Common myeloid progenitor, CD34-positive (primary cell): ENCODE measurements at places on chromosomes 1 and 21.
A peak's percentile ranks its signal among the peaks of the same experiment; 100 is the strongest.

- peak; percentile 61 for DNase-seq
Observed at GRCh38 chr1:204828352-204828850, 42.3 kb upstream of the NFASC start.

- DNase-seq: no peak
Observed at GRCh38 chr1:223036479-223036845, 106.6 kb downstream of the TLR5 start.

- DNase-seq: no peak
Observed at GRCh38 chr1:4422504-4423289, 231.7 kb upstream of the AJAP1 start.

GRCh38 chr1:167905671-167906070 lies 8.3 kb downstream of the ADCY10 start:
- no peak for DNase-seq

DNA sequence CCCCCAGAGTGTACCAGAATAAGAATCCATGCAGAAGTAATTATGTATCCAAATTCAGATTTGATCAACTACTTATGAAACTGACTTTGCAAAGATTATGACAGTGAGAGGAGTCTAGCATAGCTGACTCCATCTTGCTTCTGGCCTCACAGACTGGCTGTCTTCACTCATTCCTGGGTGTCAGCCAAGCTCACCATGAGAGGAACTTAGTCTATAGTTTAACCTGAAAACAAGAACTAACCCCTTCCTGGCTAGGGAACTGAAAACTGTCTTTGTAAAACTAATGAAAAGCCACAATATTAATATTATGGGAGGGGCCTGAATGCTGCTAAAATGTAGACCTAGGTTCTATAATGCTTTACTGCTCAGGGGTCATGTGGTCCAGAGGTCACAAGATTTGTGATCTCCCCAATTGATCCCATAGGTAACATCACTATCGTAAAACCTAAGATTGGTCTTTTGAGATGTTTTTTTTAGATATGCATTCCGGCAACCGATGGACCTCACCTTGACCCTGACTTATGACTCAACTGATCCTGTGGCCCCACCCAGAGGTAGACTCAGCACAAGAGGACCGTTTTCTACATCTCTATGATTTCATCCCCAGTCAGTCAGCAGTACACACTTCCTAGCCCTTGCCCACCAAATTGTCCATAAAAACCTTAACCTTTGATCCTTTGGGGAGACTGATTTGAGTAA lies 55.2 kb downstream of the ATP1B1 start:
- peak; percentile 11 for DNase-seq

DNA sequence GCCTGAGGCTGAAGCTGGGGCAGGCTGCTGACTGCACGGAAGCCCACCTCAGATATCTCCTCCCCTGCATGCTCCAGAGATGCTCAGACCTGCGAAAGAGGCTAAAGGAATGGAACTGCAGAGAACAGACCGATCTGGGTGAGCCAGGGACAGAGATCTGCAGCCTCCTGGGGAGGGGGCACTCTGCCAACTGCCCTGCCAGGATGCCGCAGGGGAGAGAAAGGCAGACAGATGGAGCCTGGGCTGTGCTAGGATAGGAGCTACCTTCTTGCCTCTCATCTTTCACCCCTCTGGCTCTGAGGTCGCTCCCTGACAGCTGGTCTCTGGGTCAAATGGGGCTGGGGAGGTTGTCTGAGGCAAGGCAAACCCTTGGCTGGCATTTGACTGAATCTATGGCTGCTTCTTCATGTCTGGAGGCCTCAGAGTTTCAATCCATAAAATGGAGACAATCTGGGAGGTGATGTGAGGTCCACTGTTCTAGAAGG lies 238.2 kb downstream of the GRIK3 start:
- DNase-seq: no peak

DNA sequence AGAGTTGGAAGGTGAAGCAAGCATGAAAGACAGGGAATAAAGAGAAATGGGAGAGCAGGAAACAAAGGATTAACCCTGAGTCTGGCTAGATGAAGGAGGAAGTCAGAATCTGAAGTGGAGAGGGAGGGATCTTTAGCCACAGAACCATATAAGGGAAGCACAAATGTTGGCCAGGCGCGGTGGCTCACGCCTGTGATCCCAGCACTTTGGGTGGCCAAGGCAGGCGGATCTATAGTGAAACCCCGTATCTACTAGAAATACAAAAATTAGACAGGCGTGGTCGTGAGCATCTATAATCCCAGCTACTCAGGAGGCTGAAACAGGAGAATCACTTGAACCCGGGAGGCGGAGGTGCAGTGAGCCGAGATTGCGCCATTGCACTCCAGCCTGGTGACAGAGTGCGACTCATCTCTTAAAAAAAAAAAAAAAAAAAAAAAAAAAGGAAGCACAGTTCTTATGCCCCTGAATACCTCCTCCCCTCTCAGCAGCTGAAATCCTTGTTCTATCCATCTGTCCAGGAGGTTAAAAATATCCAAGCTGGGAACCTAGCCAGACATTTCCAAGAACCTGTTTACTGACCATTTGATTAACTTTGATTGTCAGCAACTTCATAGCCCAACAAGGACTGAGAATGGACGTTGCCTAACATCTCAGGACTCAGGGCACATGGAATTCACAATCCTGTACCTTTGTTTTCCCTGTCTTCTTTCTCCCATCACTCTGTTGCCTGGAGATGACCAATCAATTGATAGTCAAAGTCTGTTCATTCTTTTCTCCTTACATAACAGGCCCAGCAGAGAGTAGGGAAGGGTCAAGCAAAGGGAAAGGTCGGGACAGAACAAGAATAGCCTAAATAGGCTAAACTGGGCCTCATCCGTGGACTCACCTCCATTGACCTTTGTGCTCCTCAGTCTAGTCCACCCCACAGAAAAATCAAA lies 10.6 kb downstream of the TXNIP start:
- DNase-seq: peak; percentile 71

DNA sequence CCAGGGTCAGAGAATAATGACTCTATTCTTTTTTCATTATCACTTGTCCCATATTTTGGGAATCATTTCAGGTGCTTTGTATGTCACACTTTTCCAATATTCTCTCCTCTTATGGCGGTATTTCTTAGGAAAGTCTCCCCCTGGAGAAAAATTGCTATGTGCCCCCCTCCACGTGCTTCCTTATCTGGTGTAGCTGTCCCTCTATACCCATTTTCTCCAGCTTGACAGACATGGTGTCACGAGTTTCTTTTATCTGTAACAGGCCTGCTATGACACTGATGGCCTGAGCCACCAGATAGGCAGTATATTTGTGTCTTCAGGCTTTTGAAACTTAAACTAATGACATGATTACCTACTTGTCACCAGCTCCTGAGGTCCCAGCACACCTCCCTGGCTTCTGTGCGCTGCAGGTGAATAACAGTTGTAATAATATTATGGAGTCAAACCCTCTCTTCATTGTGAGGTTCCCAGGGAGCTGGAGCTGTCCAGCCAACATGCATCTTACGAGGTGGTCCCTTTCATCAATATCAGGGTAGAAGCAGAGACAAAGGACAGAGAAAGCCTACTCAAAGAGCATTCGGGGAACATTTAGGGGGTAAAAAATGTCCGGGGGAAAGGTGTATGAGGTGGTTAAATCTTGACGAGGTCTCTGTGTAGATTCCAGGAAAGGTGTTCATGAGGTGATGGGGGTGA lies 71.2 kb upstream of the DUSP10 start:
- DNase-seq: no peak

DNA sequence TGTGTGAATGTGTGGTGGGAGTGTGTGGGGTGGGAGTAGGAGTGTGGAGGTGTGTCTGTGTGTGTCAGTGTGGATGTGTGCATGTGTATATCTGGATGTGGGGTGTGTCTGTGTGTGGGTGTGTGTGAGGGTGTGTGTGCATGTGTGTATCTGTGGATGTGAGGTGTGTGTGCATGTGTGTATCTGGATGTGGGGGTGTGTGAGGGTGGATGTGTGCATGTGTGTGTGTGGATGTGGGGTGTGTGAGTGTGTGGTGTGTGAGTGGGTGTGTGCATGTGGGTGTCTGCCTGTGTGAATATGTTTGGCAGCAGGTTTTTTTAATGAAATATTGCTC lies 106.1 kb downstream of the PDE9A start:
- DNase-seq: no peak

DNA sequence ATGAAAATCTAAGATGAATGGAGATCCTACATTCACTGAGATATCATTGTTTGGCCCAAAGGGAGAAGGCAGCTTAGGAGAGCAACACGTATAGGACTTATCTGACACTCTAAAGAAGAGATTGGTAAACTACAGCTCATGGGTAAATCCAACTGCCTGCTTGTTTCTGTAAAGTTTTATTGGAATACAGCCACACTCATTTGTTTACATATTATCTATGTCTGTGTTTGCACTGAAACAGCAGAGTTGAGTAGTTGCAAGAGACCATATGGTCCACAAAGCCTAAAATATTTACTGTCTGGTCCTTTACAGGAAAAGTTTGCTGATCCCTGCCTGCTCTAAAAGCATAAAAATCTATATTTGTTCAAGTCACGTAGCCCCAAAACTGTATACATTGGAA lies 14.3 kb upstream of the LRRC53 start:
- no peak for DNase-seq

DNA sequence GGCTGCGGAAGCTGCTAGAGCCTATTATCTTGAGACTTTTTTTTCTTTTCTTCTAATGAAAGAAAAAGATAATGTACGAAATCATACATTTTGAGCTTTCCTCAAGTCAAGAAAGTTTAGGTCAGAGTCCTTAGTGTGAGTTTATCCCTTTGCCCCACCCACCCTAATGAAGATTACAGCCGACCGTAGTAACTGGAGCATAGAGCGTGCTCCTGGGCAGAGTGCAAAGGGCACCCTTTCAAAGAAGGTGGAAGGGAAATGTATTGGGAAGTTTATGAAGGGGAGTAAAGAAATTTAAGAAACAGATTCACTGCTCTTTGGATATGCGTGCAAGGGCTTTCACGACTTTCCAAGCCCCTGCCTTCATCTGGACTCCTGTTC lies 17.2 kb downstream of the GNG12 start:
- DNase-seq: no peak

- DNase-seq: no peak
Observed at GRCh38 chr1:118049981-118050380, 120.4 kb downstream of the WDR3 start.

- DNase-seq: no peak
Observed at GRCh38 chr21:15495965-15496364, 233.8 kb upstream of the USP25 start.

GRCh38 chr1:161913482-161914140 lies 110.1 kb downstream of the OLFML2B start:
- DNase-seq: no peak

- peak; percentile 36 for DNase-seq
Observed at GRCh38 chr1:15916417-15916816, 59.5 kb downstream of the ZBTB17 start.

GRCh38 chr1:1422465-1423244 lies 1.6 kb upstream of the ANKRD65 start:
- DNase-seq: no peak

GRCh38 chr1:5873556-5873955 lies 118.7 kb downstream of the NPHP4 start:
- no peak for DNase-seq

DNA sequence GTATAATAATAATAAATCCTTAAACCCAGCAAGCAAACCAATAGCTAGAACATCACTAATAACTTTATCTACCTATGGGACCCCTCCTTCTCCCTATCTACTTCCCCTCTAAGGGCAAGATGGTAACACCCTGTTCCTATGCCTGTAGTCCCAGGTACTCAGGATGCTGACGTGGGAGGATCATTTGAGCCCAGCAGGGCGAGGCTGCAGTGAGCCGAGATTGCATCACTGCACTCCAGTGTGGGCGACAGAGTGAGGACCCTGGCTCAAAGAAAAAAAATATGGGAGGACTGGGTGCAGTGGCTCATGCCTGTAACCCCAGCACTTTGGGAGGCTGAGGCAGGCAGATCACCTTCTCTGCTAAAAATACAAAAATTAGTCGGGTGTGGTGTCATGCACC lies 143.1 kb upstream of the SLC45A1 start:
- no peak for DNase-seq

- DNase-seq: no peak
Observed at GRCh38 chr1:236535662-236536161, 11.9 kb downstream of the LGALS8 start.

- no peak for DNase-seq
Observed at GRCh38 chr1:239016337-239016736, 370.0 kb upstream of the CHRM3 start.

DNA sequence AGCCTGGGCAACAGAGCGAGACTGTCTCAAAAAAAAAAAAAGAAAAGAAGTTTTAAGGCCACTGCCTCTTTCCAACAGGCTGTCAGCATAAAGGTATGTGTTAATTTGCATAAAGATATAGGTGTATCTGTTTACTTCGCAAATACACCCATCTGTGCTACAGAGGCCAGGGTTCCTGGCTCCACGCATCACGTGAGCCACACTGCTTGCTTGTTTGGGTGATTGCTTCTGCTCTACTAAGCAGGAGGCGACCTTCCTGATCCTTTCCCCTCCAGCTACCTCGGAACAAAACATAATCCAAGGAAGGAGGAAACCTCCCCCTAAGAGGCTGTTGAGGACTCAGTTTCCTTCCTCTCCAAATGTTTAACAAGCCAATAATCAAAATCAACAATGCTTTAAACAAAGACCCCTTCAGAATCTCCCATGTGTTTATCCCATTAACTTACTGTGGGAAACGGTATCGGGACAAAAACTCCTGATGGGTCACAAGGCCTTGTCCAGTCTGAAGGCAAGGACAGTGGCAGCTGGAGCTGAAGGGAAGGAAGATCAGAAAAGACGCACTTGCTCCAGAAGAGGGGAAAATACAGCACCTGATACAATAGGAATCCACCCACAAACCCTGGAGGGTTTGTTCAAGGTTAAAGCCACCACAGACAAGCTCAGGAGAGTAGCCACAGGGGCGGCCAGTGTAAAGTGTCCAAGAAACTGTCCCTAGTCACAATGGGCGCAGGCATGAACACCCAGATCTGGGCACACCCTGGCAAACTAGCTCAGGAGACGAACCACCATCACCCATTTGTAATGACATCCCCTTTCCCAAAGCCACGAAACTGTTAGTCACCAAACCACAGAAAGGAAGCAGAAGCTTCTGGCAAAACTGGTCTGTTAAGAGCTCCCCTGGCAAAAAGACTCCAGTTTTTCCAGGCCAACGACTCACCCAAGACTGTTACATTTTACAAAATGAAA lies 17.2 kb downstream of the CTNNBIP1 start:
- peak; percentile 68 for DNase-seq

GRCh38 chr1:9426291-9426711 lies 113.0 kb upstream of the SLC25A33 start:
- peak; percentile 100 for DNase-seq

DNA sequence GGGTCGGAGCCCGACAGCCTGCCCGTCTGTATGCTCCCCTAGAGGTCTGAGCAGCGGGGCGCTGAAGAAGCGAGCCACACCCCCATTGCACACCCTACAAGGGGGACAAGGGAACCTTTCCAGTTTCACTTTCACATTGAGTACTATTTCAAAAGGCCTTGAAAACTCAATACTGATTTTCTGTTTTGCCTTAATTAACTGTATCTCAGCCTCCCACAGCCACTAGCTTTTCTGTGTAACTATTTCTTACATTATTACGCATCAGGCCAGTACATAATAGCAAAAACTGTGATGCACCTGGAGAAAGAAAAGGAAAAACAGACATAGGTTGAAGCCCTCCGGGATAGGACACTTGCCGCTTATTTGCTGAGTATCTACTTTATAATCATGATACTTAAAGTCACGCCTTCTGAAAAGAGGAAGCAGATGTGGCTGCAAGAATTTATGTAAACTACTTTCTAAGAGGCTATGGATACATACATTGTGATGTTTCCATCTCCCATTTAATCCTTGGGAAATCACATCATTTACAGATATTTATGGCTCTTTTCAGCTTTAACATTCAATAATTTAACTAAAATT lies 1719.5 kb downstream of the MRPL39 start:
- peak; percentile 49 for DNase-seq
